KG1 (cell line): ENCODE measurements at places on chromosomes 1 and 21.

DNA sequence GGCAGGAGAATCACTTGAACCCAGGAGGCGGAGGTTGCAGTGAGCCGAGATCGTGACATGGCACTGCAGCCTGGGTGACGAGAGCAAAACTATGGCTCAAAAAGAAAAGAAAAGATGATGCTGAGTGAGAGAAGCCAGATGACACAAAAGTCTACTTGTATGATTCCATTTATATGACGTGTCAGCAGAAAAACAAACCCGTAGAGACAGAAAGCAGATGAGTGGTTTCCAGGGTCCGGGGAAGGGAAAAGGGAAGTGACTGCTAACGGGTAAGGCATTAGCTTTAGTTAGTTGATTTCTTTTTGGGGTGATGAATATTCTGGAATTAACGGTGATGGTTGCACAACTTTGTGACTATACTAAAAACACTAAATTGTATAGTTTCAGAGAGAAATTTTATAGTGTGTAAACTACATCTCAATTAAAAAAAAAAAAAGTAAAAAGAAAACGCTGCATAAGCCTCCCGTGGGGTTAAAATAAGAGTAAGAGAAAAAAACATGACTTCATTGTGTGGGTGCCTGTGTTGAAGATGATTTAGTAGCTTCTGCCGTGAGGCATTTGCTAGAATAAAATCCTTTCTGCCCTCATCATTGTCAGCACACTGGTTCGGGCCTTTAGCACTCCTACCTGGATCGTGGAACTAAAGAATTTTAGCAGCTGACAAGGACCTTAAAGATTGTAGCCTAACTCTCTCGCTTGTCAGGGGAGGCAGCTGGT is 24.7 kb upstream of the ATP5PO start:
- DNase-seq, result no peak

GRCh38 chr1:3504151-3504821 is 49.8 kb downstream of the ARHGEF16 start:
- no peak for DNase-seq

DNA sequence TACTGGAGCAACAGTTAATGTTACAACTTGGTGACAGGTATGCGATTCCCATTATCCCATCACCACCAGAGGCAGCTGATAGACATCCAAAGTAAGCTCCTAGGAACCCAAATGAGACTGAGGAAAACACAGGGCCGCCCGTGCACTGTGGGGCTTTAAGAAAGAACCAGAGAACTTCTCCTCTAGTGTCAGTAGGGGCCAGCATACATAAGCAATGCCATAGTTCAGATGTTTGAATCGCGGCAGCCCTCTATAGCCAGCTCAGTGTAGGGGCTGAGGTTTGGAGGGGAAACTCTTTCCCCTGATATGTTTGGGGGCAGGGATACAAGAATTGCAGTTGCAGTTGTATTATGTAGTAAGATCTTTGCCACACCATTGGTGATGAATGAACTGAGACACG is 593.3 kb upstream of the NCAM2 start:
- DNase-seq, result no peak

- DNase-seq, result no peak
These were observed 17.8 kb downstream of the PKNOX1 start for GRCh38 chr21:42991992-42992740.

- DNase-seq, result no peak
These were observed 1.1 kb upstream of the SYNC start for GRCh38 chr1:32703479-32704291.

GRCh38 chr21:43813656-43813980 is 24.2 kb downstream of the RRP1 start:
- no peak for DNase-seq

DNA sequence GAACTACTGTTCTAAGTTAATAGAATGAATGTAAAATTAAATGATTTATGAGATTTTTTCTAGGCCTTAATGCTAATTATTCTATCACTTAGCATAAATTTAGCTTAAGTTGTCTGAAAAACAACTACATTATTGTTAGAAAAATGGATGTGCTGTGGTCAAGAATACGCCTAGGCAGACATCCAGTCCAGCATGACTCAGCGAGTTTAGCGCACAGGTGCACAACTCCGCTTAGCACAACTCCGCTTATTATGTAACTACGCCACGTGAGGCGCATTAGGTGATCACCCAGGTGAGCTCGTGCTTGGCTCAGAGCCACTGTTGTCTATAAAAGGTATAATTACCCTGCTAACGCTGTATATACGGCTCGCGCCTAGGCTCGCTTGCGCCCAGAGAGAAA is 1043.6 kb upstream of the ADGRL4 start:
- no peak for DNase-seq

GRCh38 chr1:76938304-76938703 is 71.0 kb downstream of the ST6GALNAC5 start:
- DNase-seq, result no peak

DNA sequence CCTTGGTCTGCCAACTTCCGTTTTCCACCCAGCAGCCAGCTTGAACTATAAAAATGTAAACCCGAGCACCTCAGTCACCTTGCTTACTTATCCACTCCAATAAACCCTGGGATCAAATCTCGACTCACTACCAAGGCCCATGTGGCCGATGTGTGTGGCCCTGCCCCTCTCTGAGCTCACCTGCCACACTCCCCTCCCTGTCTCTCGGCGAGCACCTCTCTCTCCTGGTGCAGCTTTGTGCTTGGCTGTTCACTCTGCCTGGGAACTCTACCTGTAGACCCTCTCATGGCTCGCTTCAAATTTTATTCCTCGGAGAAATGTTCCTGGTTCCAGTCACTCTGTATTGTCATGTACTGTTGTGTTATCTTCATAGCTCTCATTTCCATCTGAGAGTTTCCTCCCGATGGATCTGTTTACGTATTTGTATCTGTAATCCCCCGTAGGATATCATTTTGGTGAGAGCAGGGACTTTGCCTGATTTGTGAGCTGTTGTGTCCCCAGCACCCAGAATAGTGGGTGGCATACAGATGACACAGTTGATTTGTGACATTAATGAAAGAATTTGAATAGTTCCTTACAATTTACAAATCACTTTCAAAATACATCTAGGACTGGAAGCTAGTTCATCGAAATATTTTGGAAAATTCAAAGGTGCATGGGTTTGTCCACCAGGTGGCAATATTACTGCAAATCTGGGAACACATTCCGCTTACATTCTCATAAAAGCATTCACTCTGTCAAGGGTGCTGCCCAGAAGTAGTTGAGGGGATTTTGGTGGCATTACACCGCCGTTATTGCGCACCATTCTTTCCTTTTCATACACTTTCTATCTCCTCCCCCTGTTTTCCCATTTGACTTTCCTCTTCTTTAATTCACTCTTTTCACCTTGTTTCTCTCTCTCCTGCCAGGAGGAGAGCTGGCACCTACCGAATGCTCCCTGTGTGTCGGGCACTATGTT is 95.3 kb downstream of the ABCA4 start:
- DNase-seq, result peak; percentile 24

- DNase-seq, result no peak
These were observed 66.2 kb downstream of the SGIP1 start for GRCh38 chr1:66599899-66600737.

- DNase-seq, result no peak
These were observed 101.8 kb downstream of the ADARB1 start for GRCh38 chr21:45176141-45176540.

GRCh38 chr1:1419813-1420653 is 1.0 kb downstream of the ANKRD65 start:
- DNase-seq, result no peak

DNA sequence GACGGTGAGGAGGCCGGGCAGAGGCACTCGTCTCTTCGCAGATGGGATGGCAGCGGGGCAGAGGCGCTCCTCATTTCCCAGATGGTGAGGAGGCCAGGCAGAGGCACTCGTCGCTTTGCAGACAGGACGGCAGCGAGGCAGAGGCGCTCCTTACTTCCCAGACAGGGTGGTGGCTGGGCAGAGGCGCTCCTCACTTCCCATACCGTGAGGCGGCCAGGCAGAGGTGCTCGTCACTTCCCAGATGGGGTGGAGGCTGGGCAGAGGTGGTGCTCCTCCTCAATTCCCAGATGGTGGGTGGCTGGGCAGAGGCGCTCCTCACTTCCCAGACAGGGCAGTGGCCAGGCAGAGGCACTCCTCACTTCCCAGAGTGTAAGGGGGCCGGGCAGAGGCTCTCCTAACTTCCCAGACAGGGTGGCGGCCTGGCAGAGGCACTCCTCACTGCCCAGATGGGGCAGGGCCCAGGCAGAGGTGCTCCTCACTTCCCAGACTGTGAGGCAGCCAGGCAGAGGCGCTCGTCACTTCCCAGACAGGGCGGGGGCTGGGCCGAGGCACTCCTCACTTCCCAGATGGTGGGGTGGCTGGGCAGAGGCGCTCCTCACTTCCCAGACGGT is 9.9 kb downstream of the TCHHL1 start:
- no peak for DNase-seq

DNA sequence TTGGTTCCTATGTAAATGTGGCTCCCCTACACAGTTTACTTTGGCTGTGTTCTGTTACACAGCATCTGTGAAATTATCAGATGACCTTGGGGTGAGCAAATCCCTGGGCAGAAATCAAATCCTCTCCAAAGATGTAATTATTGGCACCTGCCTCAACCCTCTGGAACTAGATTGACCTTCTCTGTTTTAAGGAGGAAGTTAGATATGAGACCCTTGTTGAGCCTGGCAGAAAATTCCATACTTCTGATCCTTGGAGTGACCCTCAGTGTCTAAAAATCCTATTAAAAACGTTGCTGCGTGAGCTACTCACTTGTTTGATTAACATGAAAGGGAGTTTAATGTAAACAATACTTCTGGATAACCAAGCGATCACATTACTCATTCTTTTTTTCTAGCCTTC is 122.0 kb downstream of the CLIC6 start:
- no peak for DNase-seq

DNA sequence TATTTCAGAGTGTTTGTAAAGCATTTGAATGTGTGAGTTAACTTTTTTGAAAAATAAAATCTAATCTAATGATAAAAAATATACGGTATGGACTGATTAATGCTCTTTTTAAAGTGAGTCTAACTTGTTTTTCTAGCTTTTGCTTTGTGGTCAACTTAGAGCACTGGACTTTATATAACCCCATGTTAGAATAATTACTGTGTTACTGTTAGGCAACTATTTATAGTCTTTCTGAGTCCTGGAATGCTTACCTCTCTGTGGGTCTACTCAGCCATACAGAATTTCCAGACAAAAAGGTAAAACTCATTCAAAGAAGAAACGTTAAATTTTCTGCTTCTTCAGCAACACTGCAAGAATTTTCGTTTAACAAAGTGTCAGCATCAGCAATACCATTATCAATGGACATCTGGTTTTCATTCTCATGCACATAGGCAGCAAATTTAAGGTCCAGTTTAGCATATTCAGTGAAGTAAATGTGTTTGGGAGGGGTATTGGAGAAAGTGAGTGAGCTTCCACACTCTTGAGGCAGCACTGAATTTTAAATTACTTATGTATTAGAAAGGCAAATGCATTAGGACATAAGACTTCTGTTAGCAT is 664.7 kb upstream of the NEGR1 start:
- no peak for DNase-seq

GRCh38 chr21:42302794-42303193 is 12.4 kb downstream of the TFF3 start:
- DNase-seq, result no peak

DNA sequence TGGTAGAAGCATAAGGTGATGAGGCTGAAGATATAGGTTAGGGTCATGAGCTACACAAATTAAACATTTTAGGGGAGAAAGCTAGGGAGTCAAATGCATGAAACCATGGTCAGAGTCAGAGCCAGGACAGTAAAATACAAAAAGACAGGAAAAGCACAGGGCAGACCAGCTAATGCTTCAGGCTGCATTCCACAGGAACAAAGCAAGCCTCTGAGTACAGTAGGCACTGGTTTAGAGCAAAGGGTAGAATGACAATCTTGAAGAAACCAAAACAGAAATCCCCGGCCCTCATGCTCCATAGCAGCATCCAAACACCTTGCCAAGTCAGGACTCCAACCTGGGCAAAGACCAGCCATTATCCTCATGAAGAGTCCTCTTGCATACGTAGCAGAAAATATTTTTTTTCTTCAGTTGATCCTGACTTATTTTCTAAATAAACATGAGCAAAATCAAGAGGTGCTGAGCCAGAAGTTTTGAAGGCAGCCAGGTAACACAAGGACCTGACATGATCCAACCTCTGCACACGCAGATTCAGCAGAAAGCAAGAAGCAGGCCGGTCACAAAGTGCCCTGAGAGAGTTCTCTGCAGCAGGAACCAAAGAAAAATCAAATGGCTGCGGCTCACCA is 273.1 kb downstream of the TTLL7 start:
- DNase-seq, result no peak

DNA sequence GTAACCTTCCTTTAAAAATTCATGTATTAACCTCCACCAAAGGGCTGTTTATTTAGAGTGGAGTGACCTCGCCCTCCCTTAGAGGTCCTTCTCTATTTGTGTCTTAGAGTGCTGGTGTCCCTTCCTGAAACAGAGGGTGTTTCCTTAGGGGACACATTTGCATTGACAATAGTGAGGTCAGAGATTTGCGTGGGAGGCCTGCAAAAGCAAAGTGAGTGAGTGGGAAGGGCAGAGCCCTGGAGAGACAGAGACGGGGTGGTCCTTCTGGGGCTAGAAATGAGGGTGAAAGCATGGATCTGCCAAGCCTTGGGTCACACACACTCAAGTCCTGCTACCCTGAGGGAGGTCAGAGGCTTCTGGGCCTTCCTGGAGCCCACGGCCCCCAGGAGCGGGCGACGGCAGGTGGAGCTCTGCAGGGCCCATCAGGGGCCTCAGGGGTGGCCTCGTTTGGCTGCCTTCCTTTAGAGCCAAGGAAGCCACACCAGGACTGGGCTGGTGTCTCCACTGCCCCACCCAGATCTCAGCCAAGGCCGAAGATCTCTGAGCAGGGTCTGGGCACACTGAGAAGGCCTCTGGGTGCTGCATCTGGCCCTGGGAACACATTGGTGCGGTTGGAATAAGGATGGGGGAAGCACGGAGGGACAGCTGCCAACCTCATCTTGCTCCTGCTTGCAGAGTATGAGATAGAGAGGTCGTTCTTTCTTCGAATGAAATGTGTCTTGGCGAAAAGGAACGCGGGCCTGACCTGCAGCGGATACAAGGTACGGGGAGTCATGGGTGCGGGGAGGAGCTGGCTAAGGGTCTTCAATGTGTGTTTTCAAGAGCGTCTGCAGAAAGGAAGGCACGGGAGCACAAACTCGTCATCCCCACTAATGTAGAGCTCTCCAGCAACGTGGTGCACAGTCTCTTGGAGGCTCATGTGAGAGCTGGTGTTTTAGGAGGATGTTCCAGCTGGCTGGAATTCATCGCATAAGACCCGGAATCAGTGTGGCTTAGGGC is 23.8 kb downstream of the SIM2 start:
- no peak for DNase-seq

DNA sequence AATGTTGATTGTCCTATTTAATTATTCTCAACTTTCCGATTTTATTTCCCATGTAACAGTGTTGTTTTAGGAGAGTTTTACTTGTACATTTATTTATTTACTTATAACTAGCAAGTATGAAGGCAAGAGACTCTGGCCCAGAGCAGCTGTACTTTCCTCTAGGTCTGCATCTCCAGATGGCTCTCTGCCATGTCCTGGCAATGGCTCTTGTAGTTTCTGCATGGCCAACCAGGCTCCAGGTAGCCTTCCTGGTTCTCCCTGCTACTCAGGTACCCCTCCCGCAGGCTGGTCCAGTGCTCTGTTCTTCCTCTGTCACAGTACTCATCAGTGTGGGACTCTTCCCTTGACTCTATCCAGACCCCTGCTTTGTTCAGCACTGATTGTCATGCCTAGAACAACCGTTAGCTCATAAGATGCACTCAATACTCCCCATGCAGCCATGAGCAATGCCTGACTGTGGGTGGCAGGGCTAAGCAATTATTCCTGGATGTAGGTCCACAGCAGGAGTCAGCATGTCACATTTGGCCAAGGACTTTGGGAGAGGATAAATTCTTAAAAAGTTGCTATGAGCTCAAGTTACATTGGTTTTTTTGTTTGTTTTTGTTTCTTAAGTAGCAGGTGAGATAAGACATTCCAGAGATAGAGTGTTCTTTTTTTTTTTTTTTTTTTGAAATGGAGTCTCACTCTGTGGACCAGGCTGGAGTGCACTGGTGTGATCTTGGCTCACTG is 10.9 kb upstream of the IL20 start:
- no peak for DNase-seq
